ENCODE measurements at places on chromosomes 2 and 18.

GRCh38 chr2:30237239-30237965 lies 6.1 kb downstream of the LBH start:
- DNase-seq = no peak

DNA sequence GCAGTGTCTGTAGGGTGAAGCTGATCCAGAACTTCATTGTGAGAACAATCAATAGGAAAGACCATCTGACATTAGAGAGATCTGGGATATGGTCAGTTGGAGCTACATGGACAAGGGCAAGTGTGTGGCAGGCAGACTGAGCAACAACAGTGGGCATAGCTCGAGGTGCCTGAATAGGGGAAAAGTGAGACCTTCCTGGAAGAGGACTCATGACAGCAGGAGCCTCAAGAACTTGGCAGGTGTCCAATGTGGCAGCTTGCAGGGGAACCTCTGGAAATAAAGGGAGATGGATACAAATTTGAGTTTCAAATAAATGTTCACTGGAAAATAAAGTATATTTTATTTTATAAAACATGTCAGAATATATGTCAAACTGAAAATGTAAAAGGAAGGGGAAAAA lies 117.9 kb downstream of the TANC1 start:
- DNase-seq = no peak

DNA sequence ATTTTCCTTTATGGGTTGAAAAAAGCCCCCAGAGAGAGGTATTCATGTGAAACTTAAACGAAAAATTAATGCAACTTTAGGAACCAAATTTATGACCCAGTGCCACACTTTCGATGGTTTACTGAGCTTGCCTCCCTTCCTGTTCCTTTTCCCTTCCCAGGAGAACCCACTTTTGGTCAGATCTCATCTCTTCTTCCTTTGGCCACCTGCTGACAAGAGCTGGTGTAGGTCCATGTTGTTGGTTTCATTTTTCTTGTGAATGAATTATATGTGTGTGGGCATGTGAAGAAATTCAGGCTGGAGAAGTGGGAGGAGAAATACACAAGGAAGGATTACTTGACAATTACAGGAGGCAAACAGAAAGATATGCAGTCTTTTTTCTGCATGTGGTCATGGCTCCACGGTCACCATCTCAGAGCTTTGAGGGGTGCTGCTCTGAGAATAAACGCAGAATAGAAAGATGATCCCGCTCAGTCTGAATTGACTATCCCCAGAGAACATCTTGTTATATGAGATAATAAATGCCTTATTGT lies 111.3 kb upstream of the TCF4 start:
- DNase-seq = no peak

- DNase-seq = no peak
Measured at GRCh38 chr2:238703436-238703835, 144.4 kb upstream of the TWIST2 start.

GRCh38 chr2:20507166-20507692 lies 60.4 kb downstream of the RHOB start:
- no peak for DNase-seq

DNA sequence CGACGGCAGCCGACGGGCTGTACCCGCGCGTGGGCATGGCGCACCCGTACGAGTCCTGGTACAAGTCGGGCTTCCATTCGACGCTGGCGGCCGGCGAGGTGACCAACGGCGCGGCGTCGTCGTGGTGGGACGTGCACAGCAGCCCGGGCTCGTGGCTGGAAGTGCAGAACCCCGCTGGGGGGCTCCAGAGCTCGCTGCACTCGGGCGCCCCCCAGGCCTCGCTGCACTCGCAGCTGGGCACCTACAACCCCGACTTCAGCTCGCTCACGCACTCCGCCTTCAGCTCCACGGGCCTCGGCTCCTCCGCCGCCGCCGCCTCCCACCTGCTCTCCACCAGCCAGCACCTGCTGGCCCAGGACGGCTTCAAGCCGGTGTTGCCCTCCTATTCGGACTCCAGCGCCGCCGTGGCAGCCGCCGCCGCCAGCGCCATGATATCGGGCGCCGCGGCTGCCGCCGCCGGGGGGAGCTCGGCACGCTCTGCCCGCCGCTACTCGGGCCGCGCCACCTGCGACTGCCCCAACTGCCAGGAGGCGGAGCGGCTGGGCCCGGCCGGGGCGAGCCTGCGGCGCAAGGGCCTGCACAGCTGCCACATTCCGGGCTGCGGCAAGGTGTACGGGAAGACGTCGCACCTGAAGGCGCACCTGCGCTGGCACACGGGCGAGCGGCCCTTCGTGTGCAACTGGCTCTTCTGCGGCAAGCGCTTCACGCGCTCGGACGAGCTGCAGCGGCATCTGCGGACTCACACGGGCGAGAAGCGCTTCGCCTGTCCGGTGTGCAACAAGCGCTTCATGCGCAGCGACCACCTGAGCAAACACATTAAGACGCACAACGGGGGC lies 2.0 kb downstream of the SP9 start:
- DNase-seq = no peak

GRCh38 chr2:12419803-12420202 lies 296.9 kb upstream of the TRIB2 start:
- no peak for DNase-seq

GRCh38 chr2:6764968-6765723 lies 100.6 kb downstream of the CMPK2 start:
- DNase-seq = no peak

GRCh38 chr2:178269438-178270224 lies 75.3 kb downstream of the OSBPL6 start:
- no peak for DNase-seq

- DNase-seq = no peak
Measured at GRCh38 chr2:9768388-9768787, 74.9 kb upstream of the TAF1B start.

GRCh38 chr2:152974146-152974545 lies 255.7 kb downstream of the ARL6IP6 start:
- no peak for DNase-seq

Measured in stimulated activated CD8-positive, alpha-beta memory T cell treated with anti-CD3 and anti-CD28 coated beads, Interleukin-4, amount 100 ng/mL, for 1 hour (primary cell).